Germinal center (tissue), 1 donor: ENCODE measurements at places on chromosomes 6 and 20.

GRCh38 chr6:360764-361373 lies 30.7 kb upstream of the IRF4 start:
- DNase-seq, result no peak

GRCh38 chr6:156699017-156699421 lies 78.2 kb upstream of the ARID1B start:
- DNase-seq, result no peak

GRCh38 chr6:41428996-41429421 lies 93.6 kb downstream of the NCR2 start:
- DNase-seq, result peak; percentile 15

- peak; percentile 77 for DNase-seq
Measured at GRCh38 chr20:64077876-64078551, 1.3 kb downstream of the RGS19 start.

DNA sequence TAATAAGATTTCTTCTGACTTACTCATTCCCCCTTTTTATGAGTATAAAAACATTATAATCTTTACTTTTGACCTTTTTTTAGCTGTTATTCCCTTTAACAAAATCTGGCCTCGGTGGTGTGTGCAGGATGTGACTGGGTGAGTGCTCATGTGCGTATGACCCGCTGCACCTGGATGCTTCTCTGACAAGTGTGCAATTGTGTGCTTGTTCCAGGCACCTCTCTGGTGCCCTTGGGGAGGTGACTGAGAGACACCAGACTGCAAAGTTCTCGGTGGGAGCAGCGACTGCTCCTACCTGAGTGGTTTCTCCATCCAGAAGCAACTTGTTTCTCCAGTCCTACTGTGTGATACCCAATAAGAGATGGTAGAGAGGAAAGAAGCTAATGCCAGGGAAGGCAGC lies 65.0 kb downstream of the ISM1 start:
- no peak for DNase-seq

DNA sequence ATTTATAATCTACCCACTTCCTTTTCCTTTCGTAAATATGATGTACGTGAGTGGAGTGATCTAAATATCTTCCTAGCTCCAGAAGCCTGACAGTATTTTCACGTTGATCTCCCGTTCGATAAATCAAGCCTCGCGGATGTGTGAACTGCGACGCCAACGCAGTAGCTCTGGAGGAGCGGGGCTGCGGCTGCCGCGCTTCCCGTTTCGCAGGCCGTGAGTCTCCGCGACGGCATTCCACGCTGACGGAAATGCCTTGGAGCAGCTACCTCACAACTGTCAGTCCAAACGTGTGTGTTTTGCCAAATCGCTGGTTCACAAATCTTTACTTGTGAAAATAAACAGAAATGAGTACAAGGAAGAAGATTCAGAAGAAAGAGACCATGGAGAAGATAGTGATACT lies 41.2 kb downstream of the BTBD3 start:
- DNase-seq, result no peak

- DNase-seq, result peak; percentile 22
Measured at GRCh38 chr20:49712996-49713752, 504 bp downstream of the B4GALT5 start.

DNA sequence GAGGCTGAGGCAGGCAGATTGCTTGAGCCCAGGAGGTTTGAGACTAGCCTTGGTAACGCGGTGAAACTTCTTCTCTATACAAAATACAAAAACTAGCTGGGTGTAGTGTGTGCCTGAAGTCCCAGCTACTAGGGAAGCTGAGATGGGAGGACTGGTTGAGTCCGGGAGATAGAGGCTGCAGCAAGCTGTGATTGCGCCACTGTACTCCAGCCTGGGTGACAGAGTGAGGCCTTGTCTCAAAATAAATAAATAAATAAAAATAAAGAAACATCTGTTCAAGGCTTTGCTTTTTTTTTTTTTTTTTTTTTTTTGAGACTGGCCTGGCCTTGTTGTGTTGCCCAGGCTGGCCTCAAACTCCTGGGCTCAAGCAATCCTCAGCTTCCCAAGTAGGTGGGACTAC lies 23.7 kb upstream of the SLC23A2 start:
- DNase-seq, result no peak

DNA sequence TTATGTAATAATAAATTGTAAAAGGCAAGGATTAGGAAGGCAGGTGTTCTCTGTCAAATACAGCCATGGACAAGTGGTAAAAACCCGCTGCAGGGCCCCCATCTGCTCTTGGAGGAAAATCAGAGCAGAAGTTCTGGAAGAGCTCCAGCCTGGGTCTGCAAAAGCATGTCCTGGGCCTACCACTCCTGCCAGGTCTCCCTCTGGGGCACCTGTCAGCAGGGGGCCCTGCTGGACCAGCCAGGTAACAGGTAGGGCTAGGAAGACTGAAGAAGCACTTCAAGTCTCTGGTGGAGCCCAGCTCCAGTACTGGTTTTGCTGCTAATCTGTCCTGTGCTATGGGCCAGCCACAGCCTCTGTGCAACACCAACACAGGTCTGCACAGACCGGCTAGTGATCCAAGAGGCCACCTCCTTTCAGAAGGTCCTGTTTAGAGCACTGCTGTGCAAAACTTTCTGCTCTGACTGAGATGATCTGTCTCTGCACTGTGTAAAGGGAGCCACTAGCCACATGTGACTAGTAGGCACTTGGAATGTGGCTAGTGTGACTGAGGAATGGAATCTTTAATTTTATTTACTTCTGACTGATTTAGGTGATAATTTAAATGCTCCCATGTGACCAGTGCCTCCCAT lies 30.2 kb downstream of the RRBP1 start:
- DNase-seq, result no peak

DNA sequence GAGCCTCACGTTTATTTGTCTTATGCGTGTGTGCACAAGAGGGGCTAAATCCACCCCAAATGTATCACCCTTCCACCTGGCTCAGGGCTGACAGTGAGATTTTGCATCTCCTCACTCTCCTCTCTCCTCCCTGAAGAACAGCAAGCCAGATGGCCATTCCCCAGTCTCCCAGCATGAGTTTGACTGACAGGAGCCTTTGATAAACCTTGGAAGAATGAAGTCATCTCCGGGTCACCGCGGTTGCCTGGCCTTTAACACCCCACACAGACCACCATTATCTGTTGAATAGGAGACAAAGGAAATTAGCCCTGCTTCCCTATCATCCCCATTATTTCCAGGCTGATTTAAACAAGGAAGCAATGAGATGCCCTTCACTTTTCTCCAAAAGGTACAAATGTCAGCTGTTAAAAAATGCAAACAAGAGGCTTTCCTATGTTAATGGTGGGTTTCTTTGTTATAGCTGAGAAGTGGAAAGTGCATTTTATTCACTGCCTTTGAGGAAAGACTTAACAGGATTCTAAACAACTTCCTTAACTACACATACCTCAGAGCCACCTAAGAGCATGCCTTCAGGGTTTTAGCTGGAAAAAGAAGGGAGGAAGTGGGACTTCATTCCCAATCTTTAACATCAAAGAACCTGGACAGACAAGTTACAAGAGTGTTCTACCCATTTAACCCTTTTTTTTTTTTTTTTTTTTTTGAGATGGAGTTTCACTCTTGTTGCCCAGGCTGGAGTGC lies 524.8 kb upstream of the ID4 start:
- DNase-seq, result no peak

DNA sequence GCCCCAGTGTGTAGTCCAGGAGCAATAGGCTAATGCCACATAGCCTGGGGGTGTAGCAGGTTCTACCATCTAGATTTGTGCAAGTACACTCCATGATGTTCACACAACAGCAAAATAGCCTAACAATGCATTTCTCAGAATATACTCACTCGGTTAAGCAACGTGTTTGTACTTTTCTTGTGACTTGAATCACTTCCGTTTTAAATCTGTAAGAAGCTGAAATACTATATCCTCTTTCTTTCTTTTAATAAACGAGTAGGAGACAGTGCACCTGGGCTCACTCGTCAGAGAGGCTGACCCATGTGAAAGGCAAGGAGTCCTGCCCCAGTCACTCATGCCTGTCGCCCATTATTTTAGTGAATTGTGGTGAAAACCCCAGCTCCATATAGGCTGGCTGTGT lies 201.6 kb downstream of the FOXA2 start:
- no peak for DNase-seq

GRCh38 chr6:143060354-143060805 lies 309 bp upstream of the AIG1 start:
- DNase-seq, result peak; percentile 66

GRCh38 chr20:60242836-60243505 lies 284.7 kb downstream of the CDH26 start:
- no peak for DNase-seq

GRCh38 chr6:154969796-154970195 lies 25.3 kb upstream of the TIAM2 start:
- no peak for DNase-seq

DNA sequence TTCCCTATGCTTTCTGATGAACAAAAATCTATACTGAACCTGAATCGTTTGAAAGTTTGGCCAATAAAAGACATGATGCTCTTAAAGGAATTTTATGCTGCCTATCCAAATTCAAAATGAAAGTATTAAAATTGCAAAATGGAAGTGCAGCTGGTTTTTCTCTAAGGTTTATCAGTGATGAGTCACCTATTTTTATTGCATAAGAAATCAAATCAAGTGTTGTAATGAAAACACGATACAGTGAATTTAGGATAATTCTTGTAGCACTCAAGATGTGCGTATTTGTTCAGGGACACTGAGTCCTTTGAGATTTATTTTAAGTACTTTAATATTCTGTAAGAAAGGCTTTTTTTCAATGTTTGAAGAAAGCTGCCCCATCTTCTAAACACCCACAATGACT lies 409.5 kb downstream of the ADGRB3 start:
- DNase-seq, result no peak

- peak; percentile 66 for DNase-seq
Measured at GRCh38 chr20:5674176-5674660, 76.0 kb upstream of the SHLD1 start.

DNA sequence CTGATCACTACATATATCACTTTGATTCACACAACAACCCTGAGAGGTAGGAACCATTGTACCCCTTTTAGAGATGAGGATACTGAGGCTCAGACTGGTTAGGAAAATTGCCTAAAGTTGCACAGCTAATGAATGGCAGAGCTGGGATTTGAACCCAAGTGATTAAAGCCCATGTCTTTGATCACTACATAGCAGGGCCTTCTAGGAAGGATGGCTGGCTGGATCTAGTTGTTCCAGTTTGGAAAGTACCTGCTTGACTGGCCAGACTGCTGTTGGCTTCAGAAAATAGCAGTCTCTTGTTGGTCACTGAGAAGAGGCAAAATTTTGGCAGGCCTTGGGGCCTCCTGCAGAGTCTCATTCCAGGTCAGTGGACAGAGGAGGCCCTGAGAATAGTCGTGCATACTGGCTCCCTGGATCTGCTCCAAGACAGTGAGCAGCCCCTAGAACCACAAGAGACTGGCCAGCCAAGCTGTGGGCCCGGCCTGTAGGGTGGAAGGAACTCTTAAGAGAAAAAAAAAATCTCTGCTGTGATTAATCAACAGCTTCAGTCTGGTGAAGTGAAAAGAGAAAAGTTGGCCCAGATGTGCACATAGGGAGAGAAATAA lies 17.5 kb downstream of the PPARD start:
- no peak for DNase-seq

DNA sequence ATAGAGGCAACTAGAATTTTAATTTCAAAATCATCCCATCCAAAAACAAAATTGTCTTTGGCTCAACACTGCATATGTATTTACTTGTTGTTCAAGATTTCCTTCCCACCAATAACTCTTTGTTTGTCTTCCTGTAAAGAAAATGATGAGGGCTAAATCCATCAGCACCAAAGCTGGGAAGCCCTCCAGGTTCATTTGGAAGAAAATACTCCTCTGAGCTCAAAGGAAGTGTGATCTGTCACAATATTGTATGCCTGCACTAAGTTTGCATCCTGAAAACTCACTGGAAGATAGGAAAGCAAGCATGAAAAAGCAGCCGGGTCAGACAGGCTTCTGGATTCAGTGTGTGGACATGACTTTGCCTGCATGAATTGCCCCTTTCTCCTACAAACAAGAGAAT lies 28.7 kb upstream of the OPRM1 start:
- DNase-seq, result no peak

GRCh38 chr6:40674170-40674569 lies 87.0 kb upstream of the LRFN2 start:
- DNase-seq, result no peak

DNA sequence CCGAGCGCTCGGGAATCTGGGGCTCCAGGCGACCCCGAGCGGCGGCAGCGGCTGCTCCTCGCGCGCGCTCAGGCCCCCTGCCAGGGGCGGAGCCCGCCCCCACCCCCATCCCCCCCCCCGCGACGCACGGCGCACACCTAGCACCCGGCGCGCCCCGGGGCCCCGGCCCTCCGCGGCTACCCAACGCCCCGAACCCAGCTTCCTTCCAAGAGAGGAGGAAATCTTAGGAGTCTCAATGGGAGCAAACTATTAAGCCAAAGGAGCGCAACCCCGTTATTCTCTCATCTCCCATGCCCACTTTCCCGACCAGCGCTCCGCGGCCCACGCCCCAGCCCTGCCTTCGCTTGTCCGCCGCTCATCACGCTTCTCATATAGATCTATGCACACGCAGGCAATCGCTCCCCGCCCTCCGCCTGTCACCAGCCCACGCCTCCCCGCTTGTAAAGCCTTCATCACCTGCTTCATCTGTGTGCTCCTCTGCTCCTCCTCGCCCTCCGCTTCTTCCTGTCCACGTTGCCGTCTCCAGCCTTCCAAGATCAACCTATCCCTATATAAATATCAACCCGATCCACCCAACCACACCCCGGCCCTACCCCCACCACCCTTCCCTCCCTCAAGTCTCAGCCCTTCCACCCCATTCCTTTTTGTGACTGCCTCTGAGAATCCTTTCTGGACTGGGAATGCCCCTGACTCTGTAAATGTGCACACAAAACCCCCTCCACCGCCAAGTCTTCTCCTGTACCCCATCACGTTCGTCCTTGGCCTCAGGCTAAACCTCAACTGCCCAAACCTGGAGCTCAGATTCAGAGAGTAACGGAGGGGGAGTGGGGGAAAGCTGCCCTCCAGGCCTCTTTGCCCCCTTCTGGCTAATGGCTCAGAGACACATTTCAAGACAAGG lies at the start of gene DLK2:
Gene DLK2, minus strand, starts transcription at position 18 of the 898 bp plus-strand sequence. CDS start 723 bp downstream, outside the sequence.
- DNase-seq, result peak; percentile 59

- DNase-seq, result peak; percentile 55
Measured at GRCh38 chr6:157607317-157608109, 215.5 kb upstream of the SNX9 start.

GRCh38 chr6:706146-706545 lies 13.2 kb upstream of the EXOC2 start:
- no peak for DNase-seq

- no peak for DNase-seq
Measured at GRCh38 chr6:123777563-123777962, 26.1 kb upstream of the NKAIN2 start.

DNA sequence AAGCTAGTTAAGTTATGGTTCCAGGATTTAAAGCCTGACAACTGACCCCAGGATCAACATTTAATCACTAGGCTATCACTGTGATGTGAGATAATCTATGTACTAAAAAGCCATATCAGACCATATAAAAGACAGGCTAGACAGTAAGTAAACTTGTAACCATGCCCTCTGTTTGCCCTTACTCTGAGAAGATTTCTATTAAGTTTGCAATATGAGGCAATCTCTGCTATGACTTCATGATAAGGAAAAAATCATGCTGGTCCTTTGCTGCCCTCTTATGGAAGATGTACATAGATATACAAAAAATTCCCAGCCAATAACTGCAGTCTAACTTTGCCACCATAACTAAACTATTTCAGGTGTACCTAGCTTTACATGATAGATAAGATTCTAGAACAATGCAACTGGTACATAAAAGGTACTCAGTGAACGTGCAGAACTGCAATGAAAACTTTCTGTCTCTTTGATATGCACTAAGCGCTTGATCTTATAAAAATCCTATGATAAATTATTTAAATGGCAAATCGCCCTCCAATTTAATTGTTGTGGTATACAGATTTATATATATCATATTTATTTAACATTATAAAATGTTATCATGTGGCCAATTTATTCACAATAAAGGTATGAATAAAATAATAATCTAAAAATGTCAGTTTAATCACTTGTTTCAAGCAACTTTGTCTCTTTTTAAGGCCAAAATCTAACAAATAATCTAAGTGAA lies 70.5 kb downstream of the FAM217A start:
- peak; percentile 33 for DNase-seq
